Epithelial cell of umbilical artery (primary cell): ENCODE measurements at places on chromosomes 1 and 21. TPM values are rescaled to one million over a fixed set of nuclear protein-coding genes. Genes with fewer than 3 reads are reported as not detected.

The PM20D1 gene
- not detected in 2 replicates for total RNA-seq

The PLCH2 gene
- total RNA-seq: not detected in 2 replicates

The COL16A1 gene
- 1.3 and 35.6 TPM in 2 replicates for total RNA-seq

The RGS1 gene
- not detected in 2 replicates for total RNA-seq

The NADK gene
- total RNA-seq: 36.1 and 54.7 TPM in 2 replicates

The HES3 gene
- not detected in 2 replicates for total RNA-seq
